Activated T-helper 17 cell treated with anti-CD3 and anti-CD28 coated beads, Interleukin-2, amount 50 U/mL, for 72 hours (primary cell): ENCODE measurements at places on chromosomes 4 and X. TPM values are rescaled to one million over a fixed set of nuclear protein-coding genes. Genes with fewer than 3 reads are reported as not detected.
A peak's percentile ranks its signal among the peaks of the same experiment; 100 is the strongest.

The TRIM60 gene
- not detected for total RNA-seq

The PNCK gene
- total RNA-seq, result 16.7 TPM

The FAM156A gene
- total RNA-seq, result 36.1 TPM

The CCKAR gene
- not detected for total RNA-seq

The MUC7 gene
- total RNA-seq, result not detected

The DGAT2L6 gene
- total RNA-seq, result 0.22 TPM

The ZDHHC15 gene
- not detected for total RNA-seq

The CPE gene
- not detected for total RNA-seq

The C4orf36 gene
- not detected for total RNA-seq

The HPGD gene
- total RNA-seq, result 43.8 TPM

GRCh38 chr4:112517067-112517634, 1.2 kb upstream of the NEUROG2 start:
- ATAC-seq, result no peak

DNA sequence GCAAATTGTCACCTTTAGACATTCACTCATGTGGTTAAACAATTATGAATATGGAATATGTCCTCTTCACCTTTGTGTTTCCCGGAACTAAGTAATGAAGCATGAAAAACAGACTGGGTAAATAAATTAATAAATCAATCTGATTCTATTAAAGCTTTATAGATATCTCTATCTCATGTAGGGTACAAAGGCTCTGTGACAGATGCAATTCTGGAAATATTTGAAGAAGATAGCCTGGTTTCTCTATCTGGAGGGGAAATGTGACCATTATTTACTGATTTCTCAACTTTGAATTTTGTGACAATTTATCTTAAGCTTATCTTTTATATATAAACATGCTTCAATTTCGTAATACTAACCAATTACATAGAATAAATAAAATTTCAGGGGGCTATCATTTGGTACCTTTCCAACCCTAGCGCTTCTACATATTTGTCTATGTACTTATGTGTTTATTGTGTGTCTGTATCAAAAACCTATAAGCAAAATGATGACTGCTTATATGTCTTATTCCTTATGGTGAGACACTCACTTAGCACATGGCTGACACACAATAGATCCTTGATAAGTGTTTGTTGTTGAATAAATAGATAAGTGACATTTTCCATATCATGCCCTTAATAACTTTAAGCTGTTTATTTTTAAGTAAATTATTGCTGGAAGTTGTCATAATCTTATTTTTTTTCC, 9.9 kb downstream of the CTSO start:
- ATAC-seq, result no peak

DNA sequence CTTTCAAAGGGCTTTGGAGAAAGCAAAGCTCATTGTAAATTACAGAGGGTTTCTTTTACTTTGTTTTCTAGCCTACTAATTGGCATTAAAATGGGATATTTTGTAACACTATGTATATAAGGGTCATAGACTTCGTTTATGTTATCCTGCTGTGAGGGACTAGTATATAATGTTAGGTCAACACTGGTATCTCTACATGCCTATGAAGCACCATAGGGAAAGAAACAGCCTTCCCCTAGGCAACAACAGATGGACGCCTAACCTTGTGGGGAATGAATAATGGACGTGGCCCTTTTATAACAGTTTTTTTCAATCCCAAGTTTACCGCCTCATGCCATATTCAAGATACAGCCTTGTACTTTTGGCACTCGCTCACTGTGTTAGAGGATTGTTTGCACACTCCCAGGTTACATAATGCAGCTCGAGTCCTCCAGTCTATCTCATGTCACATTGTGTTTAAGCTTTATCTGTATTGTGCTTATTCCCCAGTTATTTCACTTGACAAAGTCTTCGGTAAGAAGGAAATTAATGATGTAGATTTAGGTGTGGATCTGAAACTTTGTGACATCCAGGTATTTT, 711.0 kb downstream of the RPA4 start:
- ATAC-seq, result no peak

DNA sequence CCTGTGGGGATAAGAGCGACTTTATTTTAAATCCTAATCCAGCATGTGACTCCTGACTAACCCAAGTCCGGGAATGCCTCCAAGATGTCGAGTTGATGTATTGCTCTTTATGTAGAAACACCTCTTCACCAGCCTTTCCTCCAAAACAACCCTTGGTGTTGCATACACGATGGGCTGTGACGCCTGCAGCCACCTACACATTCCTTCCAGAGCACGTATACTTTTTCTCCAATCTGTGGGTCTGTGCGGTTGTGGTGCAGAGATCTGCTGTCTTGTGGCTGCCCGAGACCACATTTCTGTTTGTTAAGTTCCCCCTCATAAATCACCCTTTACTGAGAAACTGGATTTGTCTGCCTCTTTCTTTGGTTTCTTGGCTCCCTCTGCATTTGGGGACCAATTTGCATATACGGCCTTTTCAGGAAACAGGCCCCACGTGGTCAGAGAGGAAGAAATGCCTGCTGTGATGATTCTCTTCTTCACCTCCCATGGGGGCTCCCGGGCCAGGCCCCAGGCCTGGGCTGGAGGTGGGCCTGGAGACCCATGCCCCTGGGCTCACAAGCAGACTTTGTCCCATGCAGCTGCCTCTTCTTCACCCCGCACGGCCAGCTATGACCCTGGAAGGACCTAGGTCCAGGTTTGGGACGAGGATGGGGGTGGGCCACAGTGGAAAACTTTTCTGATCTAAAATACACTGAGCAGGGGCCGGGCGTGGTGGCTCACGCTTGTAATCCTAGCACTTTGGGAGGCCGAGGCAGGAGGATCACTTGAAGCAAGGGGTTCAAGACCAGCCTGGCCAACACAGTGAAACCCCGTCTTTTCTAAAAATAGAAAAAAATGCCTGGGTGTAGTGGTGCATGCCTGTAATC, 21.4 kb upstream of the AFAP1 start:
- ATAC-seq, result peak; percentile 86

DNA sequence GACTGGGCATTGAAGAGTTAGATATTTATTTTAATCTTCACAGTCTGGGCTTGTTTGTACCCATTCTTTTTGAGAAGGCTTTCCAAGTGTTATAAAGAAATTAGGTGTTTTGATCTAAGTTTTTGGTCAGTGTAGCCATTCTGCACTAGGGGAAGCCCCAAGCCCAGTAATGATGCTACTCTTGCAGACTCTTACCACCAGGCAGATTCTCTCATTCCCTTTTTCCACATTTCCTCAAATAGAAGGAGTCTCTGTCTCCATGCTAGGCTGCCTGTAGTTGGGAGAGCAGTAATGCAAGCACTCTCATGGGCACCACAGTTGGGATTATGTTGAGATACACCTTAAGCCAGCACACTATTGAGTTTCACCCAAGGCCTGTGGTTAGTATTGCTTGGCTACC, 21.5 kb downstream of the CDX4 start:
- ATAC-seq, result no peak

GRCh38 chrX:94961730-94962129, 1287.7 kb downstream of the FAM133A start:
- ATAC-seq, result no peak

- no peak for ATAC-seq
Measured at GRCh38 chr4:106255195-106255594, 60.8 kb downstream of the TBCK start.

DNA sequence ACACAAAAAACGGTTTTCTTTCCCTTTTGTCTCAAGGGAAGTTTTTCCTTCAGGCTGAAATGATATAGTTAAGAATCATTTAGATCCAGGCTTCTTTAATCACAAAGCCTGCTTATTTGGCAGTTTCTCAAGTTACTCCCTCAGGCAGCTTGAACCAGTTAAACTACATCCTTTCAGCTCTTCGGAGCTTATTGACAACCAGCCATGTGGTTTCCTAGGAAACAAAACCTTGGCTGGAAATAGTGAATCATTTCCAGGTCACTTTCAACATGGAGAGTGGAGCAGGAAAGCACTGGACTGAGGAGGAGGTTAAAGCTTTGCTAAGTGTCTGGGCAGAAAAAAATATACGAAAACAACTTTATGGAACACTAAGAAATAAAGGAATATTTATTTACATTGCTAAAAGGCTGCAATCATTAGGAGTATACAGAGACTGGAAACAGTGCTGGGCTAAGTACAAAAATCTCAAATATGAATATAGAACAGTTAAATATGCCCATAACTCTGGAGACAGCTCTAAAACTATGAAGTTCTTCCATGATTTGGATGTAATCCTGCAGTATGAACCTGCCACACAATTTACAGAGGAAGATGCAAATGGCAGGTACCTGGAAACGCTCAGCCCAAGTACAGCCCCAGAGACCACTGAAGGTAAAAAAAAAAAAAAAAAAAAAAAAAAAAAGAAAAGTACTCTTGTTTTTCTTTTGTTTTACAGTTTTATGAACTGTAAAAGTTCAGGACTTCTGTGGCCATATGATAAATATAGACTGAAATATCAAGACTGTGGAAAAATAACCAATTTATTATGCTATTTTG, 23.2 kb upstream of the AASDH start:
- ATAC-seq, result peak; percentile 76

DNA sequence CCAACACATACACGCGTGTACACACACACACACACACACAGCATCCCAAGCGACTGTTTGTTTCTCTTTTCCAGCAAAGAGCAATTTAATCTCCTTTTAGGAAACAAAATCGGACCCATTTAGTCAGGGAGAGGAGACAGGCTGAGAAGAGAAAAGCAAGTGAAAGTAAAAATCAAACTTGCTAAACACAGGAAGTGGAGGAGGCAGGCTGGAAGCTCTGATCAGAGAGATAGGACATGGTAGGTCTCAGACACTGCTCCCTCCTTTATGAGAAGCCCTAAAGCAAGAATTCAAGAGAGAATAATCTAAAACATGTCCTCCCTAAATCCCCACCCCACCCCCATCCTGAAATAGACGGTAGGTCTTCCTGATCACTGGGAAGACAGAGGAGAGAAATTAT, 62.3 kb downstream of the GPC3 start:
- peak; percentile 55 for ATAC-seq

DNA sequence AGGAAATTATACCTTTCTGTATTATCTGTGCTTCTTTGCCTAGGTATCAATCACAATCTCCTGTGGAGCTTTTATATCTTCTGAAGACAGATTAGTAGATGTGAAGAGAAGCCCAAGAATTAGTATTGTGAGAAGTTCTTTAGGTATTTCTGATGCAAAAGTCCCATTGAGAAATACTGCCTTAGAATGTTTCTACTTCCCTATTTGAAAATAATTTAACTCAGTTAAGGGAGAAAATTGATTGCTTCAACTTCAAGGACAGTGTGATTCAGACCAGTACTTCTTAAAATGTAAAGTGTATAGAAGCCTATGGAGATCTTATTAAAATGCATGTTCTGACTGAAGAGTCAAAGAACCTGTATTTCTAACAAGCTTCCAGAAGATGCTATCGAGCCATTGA, 9.0 kb downstream of the EIF1AX start:
- ATAC-seq, result no peak

- no peak for ATAC-seq
Measured at GRCh38 chr4:70463335-70463734, 8.7 kb upstream of the MUC7 start.

DNA sequence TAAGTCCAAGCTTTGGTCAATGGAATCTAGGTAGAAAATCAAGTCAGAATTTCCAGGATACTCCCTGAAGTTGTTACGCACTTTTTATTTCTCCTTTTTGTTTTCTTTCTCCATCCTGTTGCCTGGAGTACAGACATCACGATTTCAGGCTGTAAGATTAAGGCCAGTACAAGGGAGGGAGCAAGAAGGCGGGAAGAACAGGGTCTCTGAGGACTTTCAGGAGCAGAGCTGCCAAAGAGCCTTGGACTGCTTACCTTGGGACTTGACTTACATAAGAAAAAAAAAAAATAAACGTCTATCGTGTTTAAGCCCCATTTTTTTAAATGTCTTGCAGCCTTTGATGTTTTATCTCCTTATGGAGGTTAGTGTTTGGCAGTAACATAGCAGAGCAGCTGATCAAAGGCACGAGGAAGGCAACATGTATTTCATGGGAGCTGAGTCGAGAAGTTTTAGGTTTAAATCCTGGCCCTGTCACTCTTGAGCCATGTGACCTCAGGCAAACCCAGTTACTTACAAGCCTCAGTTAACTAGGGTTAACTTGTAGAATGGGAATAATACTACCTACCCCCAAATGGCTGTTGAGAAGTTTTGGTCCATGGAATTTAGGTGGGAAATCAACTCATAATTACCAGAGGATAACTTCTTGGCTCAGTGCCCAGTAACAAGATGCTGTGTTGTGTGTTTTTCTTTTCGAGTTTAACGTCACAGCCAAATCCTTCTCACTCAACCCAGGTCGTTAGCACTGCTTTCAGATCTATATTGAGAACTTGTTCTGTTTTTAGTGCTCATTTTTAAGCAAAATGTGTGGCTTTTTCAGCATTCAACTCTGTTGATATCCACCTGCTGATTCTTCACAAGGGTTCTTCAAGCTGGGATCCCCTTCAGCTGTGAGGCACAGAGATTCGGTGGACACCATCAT, 106.8 kb downstream of the CLNK start:
- ATAC-seq, result no peak

DNA sequence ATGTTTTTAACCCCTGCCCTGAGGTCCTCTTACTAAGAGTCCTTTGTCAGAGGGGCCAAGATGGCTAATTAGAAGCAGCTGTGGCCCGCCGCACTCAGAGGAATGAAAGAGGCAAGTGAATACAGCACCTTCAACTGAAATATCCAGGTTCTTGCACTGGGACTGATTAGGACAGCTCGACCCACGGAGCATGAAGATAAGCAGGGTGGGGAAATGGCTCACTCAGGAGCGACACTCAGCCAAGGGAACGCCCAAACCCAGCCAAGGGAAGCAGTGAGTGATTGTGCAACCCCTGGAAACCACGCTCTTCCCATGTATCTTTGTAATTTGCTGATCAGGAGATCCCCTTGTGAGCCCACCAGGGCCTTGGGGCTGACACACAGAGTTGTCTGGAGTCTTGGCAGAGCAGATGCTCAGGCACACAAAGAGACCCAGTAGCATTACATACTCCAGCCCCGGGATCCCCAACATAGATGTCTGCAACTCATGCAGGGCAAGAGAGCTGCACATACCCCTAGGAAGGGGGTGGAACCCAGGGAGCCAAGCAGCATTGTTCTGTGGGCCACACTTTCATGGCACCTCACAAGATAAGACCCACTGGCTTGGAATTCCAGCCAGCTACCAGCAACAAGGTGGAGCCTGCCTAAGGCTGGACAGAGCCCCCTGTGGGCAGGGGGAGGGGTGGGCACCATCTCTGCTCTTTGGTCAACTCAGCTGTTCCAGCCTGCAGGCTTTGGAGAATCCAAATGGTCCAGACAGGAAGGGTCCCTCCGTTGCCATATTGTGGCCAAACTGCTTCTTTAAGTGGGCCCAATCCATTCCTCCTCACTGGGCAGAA, 23.3 kb downstream of the F8A3 start:
- no peak for ATAC-seq

DNA sequence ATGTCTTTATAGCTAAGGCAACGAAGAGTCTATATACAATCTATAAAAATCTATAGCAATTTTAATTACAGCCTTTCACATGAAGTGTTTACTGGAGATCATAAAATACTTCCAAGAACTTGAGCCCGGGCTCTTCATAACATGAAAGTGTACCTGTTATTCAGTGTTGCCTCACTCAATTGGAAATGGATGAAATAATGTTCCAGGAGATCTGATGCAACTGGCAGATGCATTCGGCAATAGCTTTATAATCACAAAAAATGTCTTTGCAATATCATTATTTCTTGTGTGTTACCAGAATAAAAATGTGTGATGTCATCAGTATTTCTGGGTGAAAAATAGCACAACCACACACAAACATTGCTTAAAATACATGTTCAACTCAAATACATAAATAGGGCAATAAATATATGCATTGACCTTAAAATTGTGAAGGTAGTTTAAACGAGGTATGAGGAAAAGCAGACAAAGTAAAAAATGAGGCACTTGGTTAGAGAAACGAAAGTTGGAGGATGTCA, 1266.8 kb upstream of the PCDH7 start:
- no peak for ATAC-seq

- ATAC-seq, result peak; percentile 99
Measured at GRCh38 chr4:77734928-77735327, 84.2 kb downstream of the CNOT6L start.
